ENCODE measurements at places on chromosomes 4 and X.

DNA sequence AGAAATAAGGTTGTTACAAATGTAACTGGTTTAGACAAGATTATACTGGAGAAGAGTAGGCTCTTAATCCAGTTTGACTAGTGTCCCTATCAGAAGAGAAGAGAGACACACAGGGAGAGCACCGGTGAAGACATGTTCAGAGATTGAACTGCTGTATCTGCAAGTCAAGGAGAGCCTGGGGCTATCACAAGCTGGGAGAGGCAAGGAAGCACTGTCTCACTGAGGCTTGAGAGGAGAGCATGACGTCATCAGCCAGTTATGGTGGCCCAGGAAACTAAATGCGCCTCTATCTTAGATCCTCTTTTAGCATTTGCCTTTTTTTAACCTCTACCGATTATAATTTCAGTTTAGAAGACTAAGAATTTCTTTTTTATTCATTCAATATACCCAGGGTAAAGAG lies 583.4 kb downstream of the TRAM1L1 start:
- DNase-seq = no peak

GRCh38 chr4:164087733-164088132 lies 593.2 kb downstream of the TMA16 start:
- no peak for DNase-seq

GRCh38 chr4:30728311-30728710 lies 8.1 kb downstream of the PCDH7 start:
- no peak for DNase-seq

GRCh38 chr4:155769090-155769489 lies 10.3 kb downstream of the GUCY1B1 start:
- DNase-seq = no peak

DNA sequence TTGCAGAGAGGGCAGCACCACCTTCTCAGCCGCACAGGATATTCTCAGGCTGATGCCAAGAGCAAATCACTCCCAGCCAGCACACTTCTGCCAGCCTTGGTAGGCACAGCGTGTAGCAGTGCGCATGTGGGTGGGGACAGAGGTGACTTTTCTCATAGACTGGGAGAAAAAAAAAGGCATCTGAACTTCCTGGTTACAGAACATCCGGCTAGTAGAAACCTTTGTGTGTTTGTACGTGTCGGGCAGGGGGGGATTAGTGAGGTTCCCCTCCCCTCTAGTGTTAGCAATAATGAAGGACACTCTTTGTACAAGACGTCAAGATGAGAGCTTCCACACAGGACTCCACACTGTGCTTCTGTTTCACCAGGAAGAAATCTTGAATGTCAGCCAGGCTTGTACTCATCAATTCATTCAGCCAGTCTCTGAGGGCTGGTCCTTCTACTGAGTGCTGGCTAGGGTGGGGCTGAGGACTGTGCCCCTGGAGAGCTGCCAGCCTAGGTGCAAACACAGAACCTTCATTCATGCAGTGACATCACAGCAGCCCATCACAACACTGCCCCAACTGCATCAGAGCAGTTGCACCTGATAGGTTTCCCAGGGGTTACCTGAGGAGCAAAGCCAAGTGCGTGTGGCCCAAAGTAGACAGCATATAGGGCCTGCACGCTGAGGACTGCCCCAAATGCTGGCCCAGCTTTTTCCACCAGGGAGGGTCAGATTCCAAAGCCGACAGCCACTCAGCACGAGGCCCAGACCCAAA lies 34.7 kb downstream of the SLC25A5 start:
- DNase-seq = no peak

GRCh38 chr4:18021470-18021719 lies 160 bp downstream of the LCORL start:
- no peak for DNase-seq

DNA sequence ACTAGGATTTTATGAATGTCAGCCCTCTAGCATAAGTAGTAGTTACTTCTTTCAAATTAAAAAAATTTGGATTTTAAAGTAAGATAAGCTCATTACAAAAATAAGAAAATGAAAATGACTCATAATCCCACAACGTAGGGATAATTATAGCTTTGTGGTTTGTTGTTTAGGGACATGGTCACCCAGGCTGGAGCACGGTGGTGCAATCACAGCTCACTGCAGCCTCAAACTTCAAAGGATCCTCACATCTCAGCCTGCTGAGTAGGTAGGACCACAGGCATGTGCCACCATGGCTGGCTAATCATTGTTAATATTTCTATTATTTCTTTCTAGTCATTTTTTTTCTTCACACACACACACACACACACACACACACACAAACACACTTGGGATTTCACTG lies 57.6 kb downstream of the PLAC1 start:
- DNase-seq = no peak

- DNase-seq = no peak
Observed at GRCh38 chr4:38621028-38621684, 42.8 kb upstream of the KLF3 start.

- DNase-seq = no peak
Observed at GRCh38 chr4:181264893-181265292, 978.3 kb upstream of the TENM3 start.

Measured in stimulated activated CD8-positive, alpha-beta memory T cell treated with anti-CD3 and anti-CD28 coated beads, Interleukin-2, amount 100 ng/mL, for 48 hours (primary cell).